ENCODE measurements at places on chromosomes 4 and X.

DNA sequence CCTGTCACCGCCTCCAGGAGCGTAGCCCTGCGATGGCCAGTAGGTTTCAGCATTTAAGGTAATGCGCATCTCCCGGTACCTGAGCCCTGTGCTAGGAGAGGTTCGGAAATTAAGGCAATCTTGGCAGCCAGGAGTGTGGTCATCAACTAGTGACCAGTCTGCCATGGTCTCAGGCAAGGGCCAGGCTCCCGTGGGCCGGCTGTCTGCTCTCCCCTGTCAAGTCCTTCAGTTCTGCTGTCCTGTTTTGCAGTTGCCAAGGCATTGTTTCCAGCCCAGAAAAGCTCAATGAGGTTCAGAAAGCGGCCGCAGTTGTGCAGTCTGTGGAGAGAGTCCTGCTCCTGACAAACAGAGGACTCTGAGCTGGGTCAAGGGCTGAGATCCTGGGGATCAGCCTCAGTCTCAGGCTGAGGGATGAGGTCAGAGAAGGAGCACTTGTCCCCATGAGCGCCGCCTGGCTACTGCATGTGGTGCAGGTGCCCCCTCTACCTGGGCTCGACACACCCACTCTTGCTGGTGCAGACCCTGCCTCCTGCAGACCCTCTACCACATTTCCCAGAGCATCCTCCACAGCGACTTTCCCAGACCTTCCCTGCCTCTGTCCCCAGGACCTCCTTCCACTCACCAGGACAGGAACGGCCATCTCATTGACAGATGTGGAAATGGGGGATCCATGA is 53.4 kb upstream of the PSAPL1 start:
- no peak for DNase-seq

DNA sequence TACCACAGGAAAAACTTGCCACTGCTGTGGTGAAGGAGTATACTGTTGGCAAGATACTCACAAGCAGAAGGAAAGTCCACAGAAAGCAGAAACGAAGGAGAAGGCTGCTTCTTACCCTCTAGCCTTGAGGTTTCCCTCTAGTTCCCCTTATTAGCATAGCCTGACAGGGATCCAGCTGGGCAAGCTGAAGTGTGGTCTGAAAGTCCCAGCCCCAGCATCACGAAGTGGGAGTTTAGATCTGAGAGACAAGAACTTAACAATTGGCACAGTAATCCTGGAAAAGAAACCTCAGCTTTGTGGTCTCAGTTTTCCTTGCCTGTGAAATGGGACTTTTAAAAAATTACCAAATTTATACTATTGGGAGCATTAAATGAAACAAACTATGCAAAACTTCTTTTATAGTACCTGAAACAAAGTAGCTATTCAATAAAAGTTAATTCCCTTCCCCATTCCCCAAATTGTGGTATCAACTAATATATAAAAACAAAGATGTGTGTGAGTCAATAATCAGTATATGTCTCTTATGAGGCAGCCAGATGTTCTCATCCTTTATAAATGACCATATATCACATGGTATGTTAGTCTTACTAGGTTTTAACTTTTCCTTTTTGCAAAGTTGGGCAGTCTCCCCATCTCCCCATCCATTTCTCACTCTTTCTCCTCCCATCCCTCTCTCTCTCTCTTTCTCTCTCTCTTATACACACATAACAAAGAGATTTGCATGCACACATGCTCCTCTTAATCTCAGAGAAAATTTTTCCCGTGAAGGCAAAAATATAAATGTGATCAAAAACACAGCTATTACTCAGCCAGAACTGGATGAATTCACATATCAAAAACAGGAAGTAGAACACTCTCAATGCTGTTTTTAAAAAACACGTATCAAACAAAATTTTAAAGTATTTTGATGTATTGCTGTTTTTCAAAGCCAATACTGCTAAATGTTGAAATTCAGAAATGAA is 57.8 kb downstream of the SCFD2 start:
- DNase-seq, result no peak

- no peak for DNase-seq
These were observed 168.5 kb upstream of the PCDH18 start for GRCh38 chr4:137700751-137701150.

DNA sequence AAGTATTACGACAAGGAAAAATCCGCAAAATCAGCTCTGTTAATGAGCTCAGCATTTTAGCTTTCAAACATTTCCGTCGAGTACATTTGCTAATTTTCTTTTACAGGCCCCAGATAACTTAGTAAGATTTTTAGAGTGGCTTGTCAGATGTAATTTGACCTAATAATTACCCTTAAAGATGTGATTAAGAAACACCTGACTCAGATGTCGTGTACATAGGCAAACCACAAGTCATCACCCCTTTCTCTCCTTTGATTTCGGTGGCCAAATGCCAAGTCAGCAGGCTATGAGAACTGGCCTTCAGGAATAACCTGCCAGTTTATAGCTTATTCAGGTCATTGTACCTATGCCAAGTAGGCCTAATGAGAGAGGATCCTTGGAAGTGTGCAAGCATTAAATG is 369.6 kb downstream of the PCDH7 start:
- no peak for DNase-seq

GRCh38 chr4:138426786-138427185 is 184.6 kb upstream of the SLC7A11 start:
- DNase-seq, result no peak

- no peak for DNase-seq
These were observed 40.1 kb upstream of the HMGB3 start for GRCh38 chrX:150942942-150943594.

DNA sequence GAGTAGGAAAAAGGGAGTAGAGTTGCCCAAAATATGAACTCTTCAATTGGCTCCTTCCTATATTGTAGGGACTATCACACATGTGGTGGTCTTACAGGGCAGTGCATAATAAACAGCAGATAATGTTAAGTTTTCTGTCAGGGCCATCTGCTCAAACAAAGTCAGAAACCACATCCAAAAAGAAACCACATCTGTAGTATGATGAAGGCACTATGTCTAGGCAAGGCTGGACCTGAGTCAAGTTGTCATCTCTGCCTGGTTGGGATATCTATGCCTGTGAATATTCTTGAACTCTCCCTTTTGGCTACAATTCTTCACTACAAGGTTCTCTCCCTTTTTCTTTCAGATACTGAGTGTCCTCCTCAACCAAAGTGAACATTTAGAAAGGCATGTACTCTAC is 109.4 kb upstream of the C1GALT1C1 start:
- no peak for DNase-seq

- DNase-seq, result no peak
These were observed 93.1 kb downstream of the NSUN7 start for GRCh38 chr4:40842725-40843423.

- no peak for DNase-seq
These were observed 19.8 kb downstream of the VCX3B start for GRCh38 chrX:8484360-8484949.

DNA sequence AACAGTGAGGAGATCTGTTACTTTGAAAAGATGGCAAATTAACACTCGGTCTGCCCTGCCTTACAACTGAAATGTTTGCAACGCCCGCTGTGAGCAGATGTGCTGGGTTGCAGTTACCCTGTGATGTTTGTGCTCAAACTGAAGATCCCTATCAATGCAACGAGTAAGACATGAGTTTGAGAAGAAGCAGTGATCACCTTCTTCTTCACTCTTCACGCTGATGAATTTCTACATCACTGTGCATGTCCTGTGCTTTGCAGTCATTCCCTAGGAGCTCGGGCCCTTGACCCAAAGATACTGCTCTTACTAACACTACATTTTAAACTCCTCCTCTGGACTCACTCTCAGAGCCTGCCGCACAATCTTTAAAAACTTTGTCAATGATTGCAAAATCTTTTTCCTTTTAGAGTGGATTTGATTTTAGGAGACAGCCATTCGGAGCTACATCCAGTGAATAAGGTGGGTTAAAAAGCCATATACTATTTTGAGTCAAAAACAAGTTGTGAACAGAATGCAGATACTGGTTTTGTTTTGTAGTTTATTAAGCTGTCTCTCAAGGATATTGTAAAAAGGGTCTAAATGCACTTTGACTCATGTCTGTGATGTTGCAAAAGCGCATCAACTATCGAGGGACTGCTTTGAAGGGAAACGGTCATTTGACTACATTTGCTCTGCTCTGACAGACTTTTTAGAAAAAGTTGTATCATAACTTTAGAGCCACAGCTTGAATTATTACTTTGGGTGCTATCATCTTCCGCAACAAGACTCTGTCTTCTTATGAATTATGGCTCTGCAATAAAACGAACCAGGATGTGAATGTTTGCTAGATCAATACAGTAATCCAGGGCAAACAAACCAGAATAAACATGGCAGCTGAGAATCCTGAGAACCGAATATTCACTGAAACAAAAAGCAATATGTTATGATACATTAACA is 5.7 kb upstream of the RHOH start:
- no peak for DNase-seq

DNA sequence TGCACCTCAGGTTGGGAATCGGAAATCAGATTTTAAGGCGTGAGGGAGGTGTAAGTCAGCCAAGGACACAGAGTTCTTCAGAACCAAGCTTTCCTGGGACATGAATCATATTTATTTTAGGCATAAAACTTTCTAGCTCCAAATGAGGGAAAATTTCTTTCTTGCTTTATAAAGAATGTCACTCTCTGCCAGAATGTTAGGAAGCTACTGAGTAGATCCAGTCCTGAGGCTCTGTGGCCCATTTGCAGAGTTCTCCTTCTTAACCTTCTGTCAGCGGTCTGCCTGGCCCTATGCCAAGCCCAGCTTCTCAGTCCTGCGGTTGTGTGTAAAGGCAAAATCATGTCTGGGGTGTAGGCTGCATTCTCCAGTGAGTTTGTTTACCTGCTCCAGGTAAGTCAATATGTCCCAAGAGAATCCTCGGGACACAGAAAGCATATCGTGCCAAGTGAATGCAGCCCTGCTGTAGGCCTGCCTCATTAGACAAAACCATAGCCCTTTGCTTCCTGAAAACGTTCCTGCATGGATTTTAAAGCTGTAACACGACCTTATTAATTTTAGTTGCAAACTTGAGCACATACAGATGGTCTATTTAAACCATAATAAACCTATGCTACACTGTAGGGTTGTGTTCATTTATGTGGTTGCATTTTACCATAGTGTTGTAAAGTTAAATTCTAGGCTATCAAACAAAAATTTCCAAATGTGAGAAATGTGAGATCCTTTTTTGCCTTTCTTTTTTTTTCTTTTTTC is 29.2 kb upstream of the CCNI start:
- no peak for DNase-seq

DNA sequence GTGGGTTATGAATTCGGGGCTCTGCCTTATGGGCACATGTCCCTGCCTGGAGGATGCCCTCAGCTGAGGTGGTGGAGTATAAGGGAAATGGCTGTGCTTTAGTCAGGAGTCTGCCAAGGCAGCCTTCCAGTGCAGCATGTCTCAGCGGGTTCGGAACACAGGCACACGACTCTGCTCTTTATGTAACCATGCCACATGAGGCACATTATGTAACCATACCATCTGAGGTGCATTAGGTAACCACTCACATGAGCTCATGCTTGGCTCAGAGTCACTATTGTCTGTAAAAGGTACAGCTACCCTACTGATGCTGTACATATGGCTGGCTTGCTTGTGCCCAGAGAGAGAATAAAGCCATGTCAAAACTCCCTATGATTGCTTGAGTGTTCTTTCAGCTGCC is 723.6 kb downstream of the TRAM1L1 start:
- DNase-seq, result no peak

DNA sequence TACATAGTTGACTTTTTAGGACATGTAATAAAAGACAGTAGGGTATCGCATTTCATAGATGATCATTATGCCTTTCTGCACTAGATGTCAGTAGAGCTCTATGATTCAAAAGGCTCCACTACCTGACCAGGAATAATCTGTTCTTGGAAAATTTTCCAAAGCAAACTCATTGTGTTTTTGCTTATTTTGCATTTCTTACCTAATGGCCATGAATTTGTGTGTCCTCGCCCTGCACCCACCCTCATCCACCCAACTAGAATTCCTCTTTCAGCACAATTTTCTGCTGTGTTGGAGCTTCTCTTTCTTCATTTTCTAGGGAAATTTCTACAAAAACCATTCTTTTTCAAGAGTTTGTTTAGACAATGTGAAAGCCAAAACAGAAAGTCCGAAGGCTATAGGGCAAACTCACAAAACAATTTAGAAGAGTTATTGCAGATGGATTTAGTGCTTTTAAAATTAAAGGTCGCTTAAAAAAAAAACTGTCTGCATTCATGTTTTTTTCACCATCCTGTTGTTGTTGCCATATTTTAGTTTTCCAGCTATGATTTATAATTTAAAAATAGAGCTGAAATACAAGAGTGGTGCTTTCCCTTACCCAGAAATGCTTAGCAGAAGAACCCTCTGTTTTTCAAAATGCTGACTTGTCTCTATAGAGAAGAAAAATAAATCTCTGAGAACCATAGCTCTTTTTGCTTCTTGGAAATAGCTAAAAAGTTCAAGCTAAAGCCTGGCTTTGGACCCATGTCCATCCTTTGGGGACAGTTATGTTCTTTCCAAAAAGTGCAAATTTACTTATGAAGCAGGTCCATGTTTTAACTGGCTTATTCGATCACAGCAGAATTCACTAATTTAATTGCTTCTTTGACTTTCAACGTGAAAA is 183.7 kb downstream of the SPATA18 start:
- no peak for DNase-seq

DNA sequence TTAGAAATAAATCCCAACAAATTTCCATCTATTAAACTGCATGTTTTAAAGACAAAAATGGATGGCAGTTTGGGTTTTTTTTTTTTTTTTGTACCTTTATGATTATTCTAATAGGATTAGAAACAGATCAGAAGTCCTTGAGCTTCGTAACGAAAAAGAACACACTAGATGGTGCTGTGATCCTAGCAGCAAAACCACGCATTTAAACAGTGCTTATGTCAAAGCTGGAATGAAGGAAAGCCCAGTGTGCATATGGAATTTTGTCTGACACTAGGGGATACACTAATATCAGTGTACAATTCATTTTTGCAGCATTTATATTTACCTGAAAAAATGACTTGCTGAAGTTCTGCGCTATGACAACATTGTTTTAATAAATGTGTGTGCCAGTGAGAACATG is 229.1 kb downstream of the VEGFC start:
- no peak for DNase-seq

GRCh38 chr4:3009422-3009821 is 46.1 kb downstream of the GRK4 start:
- no peak for DNase-seq

DNA sequence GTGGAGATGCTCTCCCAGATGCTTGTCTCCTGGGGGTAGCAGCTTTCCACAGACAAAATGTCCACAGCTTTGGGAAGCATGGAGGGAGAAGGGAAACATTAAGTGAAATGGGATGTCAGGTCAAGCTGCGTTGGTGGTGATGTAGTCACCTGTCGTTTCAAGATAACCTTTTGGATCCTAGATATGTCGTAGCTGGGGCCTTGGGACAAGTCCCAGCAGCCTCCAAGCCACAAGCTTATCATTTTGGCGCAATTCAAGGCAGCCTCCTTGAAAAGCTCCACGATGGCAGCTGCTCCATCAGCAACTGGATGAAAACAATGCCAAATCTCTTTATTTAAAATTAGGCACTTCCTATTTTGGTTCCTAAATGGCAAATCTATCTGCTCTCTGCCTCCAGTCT is 52.0 kb downstream of the RTL9 start:
- DNase-seq, result no peak
